ENCODE measurements at places on chromosomes 1 and 21.

GRCh38 chr1:103122983-103123720 is 14.8 kb upstream of the COL11A1 start:
- DNase-seq: no peak

- DNase-seq: no peak
Observed at GRCh38 chr21:42765656-42766055, 112.2 kb downstream of the PDE9A start.

GRCh38 chr1:75710832-75711231 is 13.7 kb upstream of the ACADM start:
- no peak for DNase-seq

GRCh38 chr1:48552903-48553606 is 81.1 kb upstream of the SPATA6 start:
- DNase-seq: no peak

- no peak for DNase-seq
Observed at GRCh38 chr1:62962901-62963776, 179.2 kb downstream of the ATG4C start.

GRCh38 chr1:152185544-152186391 is 26.7 kb upstream of the RPTN start:
- DNase-seq: peak; percentile 27

DNA sequence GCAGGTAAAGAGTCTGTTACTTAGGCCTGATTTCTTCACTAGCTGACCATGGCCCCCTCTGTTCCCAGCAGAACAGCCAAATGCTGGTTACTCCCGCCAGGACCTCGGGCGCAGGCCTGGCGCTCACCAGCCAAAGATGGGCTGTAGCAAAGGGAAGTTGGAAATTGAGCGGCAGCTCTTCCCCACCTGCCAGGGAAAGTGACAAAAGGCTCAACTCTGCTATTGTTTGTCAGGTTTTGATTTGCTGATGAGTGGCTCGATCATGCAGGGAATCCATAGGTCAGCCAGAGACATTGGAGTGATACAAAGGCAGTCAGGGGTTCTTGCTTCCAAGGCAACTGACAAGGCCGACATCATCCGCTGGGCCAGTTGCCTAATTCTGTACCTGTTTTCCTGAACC is 120.1 kb downstream of the ASTN1 start:
- DNase-seq: no peak

DNA sequence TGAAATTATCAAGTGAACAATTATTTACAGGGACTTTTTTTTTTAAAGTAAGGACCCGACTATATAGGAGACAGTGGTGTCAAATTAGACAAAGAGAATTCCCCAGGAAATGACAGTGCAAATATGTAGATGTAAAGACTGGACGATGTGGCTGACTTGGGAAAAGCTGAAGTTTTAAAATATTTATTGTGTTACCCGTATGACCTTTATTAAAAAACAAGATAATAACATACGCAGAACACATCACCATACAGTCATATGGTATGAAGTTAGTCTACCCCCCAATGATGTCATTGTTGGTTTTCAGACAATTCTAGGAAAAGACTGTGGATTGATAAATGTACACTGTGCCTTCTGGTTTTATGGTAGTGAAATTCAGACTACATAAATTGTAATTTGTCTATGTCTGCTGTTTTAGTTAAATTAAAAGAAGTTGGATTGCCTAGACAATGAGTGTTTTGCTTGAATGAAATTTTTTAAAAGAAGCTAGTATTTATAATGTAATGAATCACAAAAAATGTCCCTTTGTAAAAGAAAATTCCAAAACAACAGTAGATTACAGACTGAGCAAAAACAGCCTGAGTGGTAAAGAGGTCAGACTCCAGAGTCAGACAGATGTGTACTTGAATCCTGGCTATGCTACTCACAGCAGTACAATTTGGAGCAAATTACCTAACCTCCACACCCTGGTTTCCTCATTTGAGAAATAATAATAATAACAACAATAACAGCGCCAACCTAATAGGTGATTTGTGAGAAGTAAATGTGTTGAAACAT is 15.5 kb upstream of the PDC start:
- no peak for DNase-seq

GRCh38 chr1:112618114-112618720 is 724 bp downstream of the ST7L start:
- peak; percentile 33 for DNase-seq

GRCh38 chr1:79859212-79859948 is 852.9 kb upstream of the ADGRL4 start:
- no peak for DNase-seq

DNA sequence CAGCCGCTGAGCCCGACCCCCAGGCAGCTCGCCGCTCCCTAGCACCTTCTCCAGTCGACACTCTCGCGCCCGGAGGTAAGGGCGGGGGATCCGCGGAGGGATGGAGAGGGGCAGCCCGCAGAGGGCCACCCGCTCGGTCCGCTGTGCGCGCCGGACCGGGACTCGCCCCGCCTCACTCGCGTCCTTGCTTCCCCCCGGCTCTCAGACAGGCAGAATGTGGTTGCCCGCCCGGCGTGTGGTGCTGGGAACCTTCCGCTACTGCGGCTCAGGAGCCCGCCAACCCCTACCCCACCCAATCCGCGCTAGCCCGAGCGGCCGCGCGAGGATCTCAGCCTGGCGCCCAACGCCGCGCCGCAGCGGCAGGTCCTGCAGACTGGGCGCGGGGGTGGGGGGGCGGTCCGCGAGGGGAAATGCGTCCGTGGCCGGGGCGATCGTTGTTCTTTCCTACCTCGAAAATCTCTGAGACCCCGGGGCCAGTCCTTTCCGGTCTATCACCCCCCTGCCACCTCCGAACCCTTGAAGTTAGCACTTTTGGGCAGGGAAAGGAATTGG is 404 bp downstream of the LRRC8C start:
- peak; percentile 46 for DNase-seq

DNA sequence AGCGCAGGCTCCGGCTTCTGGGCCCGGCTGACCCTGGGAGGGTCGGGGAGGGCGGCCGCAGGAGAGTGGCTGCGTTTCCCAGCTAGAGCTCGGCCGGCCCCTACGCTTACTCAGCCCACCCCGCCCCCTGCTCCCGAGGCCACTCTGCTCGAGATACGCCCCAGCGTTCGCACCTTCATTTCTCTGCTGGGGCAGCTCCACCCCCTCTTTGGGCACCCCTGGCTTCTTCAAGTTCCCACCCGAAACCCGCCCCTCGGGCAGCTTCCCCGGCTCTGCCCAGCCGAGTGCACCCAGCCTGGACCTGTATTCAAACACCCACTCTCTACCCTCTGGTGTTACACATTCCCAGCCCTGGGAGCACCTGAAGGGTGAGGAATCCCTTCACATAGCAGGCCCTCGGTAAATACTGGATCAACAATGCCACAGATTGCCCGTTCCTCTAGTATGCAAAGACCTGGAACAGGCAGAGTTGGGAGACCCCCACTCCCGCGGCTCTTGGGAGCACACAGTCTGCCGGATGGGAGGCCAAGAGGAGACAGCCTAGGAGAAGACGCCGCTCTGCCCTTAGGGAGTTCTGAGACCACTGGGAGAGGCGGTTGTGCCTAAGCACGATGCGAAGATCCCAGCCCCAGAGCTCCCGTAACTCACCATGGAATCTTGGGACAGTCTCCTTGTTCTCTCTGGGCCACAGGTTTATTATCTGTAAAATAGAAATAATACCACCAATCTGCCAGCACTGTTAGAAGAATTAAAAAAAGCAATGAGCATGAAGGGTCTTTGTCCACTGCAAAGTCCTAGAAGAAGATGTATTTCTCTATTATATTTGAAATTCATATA is 566 bp upstream of the PAQR7 start:
- DNase-seq: no peak

GRCh38 chr1:239270509-239270908 is 115.9 kb upstream of the CHRM3 start:
- no peak for DNase-seq

GRCh38 chr1:22111620-22112019 is 31.3 kb downstream of the WNT4 start:
- DNase-seq: no peak

DNA sequence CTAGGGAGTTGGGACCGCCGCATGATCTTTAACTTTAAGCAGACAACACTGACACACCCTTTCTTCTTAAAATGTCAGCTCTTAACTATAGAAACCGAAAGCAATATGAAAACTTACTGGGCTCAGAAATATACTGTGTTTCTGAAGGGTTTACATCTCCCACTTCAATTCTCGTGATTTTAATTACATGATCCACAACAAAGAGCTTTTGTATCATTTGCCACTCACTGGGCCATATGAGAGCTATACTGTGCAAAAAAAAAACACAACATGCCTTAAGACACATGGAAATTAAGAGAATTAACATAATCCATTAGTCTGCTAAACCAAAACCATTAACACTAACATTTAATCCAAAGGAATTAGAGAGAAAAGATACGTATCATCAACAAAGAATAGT is 35.0 kb upstream of the RAP1GAP start:
- no peak for DNase-seq

DNA sequence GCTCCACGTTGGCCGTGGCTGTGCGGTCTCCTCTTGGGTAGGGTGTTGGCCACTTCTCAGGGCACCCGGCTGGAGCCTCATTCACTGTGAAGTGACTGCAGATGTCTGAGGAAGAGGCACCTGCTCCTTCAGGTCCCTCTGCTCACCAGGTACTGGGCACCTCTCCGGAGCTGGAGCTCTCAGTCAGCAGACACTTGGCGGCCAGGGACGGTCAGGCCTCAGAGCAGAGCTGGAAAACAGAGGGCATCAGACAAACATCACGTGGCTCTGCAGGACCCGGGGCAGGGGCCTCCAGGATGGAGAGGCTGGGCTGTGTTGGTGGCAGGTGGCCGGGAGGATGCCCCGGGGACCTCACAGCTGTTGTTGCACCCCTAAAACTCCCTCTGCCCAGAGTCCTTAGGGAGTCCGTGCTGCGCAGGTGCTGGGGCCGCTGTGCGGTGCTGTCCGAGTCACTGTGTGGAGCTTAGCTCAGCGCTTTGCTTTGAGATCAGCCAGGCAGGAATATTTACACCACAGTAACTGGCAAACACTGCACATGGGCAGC is 59.7 kb downstream of the SLX9 start:
- no peak for DNase-seq

- DNase-seq: no peak
Observed at GRCh38 chr1:63190171-63190570, 132.2 kb upstream of the FOXD3 start.

GRCh38 chr1:168728473-168729404 is at the start of gene DPT:
Gene DPT (minus strand): TSS chr1:168729206. CDS start chr1:168729174, 32 bp downstream.
- no peak for DNase-seq

- DNase-seq: no peak
Observed at GRCh38 chr1:228781809-228782661, 46.8 kb downstream of the RHOU start.
